Central memory CD4-positive, alpha-beta T cell (primary cell): ENCODE measurements at places on chromosomes 6 and 20.

GRCh38 chr20:32626859-32627636 lies 41.9 kb upstream of the NOL4L start:
- DNase-seq, result no peak

DNA sequence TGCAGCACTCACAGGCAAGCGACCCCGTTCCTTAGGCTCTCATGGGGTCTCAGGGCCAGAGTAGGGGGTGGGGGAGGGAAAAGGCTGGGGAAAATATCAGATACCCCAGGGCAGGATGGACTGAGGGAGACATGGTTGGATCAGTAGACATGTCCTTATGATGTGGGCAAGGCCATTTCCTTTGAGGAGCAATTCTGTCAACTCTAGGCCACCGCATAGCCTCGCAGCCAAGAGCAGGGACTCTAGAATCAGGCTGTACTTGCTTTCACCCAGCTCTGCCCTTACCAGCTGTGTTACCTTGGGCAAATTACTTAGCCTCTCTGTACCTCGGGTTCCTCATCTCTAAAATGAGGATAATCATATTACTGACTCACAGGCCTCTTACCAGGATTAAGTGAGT lies 2.2 kb upstream of the MAPK13 start:
- DNase-seq, result no peak

GRCh38 chr6:131910219-131910589 lies 41.0 kb downstream of the CCN2 start:
- DNase-seq, result no peak

- DNase-seq, result no peak
These were observed 46.3 kb upstream of the CDH4 start for GRCh38 chr20:61205769-61206168.

DNA sequence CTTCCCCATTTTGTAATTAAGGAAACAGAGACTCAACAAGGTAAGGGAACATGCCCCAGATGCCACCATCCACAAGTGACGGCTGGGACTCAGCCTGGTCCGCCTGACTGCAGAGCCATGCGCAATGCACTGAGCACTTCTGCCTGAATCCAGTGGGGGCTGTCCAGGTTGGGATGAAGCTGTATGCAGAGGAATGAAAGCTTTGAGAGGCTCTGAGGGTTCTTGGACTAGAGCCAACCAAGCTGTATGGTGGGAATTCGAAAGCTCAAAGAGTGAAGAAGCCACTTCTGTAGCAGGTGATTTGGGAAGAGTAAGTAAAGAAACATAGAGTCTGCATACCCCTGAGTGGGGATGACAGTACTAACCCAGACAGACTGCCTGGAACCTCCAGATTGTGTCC lies 127.6 kb upstream of the AKAP12 start:
- no peak for DNase-seq

- no peak for DNase-seq
These were observed 535 bp upstream of the ABCF1 start for GRCh38 chr6:30570740-30571074.

GRCh38 chr20:3037654-3038053 lies 5.8 kb upstream of the GNRH2 start:
- DNase-seq, result no peak

DNA sequence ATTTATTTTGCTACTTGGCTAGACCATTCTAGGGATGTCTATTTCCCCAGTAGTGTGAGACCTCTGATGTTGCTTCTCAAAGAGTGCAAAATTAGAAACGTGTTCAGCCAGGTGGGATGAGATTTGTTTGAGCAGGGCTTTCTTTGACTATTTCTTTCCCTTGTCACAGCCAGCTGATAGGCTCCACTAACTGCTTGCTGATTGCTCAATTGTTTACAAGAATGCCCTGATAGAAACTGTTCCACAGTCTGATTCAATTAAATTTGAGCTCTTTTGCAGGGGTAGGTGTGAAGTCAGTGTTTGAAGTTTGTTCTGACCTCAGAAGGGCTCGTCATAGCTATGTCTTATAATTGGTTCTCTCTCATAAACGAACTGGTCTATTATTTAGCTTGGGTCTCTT lies 220.5 kb downstream of the FNDC1 start:
- no peak for DNase-seq
